ENCODE measurements at places on chromosomes 11 and 22.
A peak's percentile ranks its signal among the peaks of the same experiment; 100 is the strongest.

DNA sequence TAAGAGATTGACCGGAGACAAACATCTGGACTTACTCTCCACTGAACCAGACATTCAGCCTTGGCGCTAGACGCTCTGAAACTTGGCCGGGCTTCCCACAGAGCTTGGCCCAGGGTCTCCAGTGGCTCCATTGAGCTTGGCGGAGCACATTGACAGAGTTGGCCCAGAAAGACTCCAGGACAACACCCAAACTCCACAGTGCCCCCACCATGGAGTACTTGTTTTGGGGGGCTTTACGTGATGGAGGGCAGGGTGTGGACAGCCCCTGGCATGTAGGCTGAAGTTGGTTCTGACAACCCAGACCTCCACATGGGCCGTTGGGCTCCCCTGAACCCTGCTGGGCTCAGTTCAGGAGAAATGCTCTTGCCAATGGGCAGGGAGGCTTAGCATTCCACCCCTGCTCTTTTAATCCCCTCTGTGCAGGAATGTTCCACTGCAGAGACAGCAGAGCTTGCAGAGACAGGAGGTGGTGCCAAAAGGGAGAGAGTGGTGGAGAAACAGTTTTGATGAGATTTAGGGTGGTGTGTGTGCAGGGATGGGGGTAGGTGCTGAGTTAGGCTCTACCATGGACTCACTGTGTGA, 102.4 kb upstream of the TIMP3 start:
- DNase-seq: no peak

- no peak for DNase-seq
Measured at GRCh38 chr22:36097880-36098279, 62.7 kb downstream of the APOL3 start.

DNA sequence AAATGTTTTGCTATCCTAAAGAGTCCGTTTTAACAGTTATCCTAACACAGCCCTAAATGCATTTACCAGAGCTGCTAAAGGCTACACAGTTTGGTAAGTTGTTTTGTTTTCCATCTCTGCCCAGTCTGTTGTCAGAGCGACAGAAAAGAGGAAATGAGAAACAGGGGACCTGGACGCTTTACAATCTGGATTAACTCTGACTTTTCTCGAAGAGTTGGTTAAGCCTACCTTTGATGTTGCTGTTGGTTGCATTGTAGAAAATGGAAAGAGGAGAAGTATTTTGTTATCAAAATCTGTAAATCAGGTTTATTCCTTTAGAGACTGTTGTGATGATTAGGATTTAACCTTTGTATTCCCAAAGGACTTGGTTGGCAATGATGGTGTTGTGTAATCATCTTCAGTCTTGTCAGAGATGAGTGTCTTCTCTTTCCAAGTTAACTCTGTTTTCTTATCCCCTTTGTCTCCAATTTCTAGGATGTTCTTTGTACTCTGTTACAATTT, 481 bp downstream of the ANGPTL5 start:
- no peak for DNase-seq

- DNase-seq: no peak
Measured at GRCh38 chr11:43072096-43072495, 239.7 kb upstream of the API5 start.

DNA sequence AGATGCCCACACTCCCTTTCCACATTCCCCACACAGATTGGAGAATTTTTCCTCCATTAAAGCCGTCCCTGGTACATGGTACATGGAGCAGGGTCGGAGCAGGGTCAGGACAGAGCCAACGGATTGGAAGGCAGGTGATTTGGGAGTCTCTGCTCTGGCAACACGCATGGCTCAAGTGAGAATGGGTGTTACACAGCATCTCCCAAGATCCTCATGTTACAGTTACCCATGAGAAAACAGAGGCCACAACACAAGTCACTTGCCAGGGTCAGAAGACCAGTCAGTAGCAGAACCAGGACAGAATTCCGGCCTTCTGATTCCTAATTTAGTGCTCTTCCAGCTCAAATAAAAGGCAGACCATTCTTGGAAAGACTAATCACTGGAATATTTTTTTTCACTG, 7.7 kb upstream of the F2 start:
- DNase-seq: no peak

DNA sequence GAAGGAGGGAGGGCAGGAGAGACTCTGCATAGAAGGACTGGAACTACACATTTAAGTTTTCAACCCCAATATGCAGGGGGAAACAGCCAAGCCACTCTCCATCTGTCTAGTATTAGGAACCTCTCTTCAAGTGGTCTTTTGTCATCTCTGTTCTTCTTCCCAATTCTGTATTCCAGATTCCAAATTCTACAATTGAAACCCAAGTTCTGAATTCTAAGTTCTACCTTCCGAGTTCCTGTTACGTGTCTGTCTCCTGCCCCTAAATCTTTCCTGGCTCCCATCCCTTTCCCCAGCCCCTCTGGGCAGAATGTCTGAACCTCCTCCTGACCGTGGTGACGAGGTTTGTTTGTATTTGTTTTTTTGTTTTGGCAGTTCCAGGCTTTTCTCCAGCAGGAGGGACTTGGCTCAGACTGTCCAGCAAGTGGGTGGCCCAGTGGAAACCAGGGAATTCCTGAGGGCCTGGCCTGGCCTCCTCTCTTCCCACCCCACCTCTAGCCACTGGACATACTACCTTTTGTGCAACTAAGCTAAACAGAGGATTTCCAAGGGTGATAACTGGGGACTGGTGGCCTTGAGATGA, 1.6 kb upstream of the THOC5 start:
- DNase-seq: no peak

DNA sequence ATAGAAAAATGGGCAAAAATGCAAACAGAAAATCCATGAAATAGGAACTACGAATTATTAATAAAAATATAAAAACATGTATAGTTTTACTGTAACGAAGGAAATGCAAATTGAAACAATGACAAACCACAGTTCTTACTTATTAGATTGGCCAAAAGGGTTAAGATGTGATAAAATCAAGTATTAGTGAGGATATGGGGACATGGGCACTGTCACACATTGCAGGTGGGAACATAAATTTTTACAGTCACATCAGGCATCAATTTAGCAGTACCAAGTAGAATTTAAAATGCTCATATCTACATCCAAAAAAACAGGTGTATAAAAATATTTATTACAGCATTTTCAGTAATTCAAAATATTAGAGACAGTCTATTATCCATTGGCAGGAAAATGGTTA, 353.2 kb upstream of the API5 start:
- no peak for DNase-seq

DNA sequence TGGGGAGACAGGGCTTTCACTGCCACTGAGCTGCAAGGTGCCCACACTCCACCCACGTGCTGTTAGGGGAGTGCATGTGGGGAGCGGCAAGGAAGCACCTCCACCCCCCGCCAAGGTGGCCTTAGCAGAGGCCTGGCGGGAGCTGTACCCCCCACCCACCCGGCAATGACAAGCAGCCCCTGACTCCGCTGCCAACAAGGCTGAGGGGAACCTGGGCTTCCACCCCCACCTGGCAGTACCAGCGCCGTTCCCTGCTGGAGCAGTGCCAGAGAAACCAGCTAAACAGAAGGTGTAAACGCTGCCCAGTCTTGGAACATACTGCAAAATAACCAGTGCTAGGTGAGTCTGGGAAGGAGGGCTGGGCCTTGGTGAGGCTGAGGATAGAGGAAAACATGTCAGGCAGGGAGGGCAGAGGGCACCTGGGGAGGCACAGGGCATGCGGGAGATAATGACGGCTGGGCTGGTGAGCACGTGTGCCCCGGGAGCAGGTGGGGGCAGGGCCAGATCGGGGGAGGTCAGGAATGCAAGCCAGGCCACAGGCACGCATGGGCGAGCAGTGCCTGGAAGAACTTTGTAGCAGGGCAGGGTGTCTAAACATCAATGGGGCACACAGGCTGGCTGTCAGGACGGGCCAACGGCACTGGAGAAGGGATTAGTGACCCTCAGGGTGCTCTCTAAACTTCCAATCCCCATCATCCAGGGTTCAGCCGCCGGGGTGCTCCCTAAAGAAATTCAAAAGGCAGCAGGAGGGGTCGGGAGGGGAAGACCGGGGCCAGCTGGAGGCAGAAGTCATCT, 6.6 kb downstream of the CERK start:
- DNase-seq: peak; percentile 79

GRCh38 chr22:20211997-20212753, 55.9 kb downstream of the RTN4R start:
- peak; percentile 78 for DNase-seq

- DNase-seq: no peak
Measured at GRCh38 chr22:47396105-47396504, 633.7 kb downstream of the TBC1D22A start.

DNA sequence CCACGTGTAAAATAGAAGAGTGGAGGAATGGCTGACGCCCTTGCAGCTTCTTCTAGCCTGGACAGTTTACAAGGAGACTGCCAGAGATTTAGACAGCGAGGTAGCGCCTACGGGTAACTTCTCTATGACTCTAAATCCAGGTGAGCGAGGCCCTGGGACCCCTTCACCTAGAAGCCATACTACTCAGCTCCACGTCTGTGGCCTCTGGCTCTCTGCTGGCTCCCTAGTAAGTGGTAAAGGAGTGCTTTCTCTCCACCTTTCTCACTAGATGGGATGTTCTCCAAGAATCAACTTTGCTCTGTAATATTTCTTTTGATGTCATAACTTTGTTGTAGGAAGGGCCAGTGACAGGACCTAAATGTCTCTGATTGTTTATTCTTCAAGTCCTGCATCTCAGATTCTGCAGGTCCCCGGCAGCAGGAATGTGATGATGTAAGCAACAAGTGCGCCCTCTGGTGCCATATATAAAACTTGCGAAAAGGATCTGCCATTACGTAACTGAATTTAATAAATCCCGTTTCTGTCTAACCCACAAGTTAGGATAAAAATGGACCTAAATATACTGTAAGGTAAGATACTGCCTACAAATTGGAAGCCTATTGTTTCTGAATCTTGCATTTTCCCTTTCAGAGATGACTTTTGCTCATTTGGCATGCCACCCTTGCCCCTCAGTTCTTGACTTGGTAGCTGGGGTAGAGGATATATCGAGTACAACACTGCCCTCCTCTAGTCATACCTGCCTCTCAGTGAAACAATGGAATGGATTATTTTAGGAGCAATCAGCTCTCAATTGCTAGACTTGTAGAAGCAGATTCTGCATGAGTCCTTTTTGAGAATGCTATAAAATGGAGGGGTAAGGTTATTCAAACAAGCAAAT, 11.0 kb upstream of the PTPN5 start:
- DNase-seq: peak; percentile 71

DNA sequence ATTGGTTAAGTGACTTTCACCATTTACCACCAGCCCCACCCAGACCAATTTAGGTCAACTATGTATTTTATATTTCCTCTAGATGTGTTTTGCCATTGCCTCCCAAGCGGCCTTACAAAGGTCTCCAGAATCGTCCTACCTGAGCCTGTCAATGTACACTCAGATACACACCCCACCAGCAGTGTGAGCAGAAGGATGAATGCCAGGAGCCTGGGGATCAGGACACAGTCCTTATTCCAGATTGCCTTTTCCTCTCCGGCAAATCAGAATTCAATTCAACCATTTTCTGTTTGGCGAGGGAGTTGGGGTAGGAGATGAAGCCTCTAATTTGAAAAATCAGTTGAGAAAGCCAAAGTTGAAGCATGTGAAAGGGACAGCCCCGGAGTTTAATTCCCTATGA, 35.4 kb upstream of the CRTAM start:
- DNase-seq: no peak

DNA sequence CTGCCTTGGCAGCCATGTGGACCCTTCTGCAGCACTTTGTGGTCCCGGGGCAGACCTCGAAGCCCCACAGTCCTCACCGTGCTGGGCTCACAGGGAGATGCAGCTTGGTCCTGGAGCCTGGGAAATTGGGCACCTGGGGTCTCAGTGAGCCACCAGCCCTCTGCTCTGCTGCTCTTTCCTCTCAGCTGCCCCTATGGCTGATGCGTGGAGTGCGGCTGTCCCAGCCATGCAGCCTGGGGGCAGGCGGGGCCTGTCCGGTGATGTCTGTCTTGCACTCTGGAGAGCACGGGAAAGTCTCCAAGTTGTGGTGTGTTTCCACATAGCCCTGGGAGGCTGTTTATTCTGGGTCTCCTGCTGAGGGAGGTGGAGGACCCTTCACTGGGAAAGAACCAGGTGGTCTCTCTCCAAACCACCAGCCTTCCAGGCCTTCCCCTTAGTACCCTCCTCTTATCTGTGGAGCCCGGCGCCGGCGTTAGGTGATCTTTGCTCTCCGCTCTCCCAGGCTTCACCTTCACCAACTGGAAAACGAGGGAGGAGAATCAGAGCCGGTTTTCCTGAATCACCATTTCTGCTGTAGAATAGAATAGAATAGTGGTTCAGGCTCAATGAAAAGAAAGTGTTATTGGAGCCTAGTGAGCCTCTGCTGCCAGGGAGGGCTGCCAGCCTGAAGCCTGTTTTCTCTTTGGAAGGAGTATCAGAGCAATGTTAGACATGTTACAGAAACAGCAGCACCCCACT, 41.2 kb upstream of the GRAMD4 start:
- DNase-seq: no peak

- DNase-seq: no peak
Measured at GRCh38 chr22:44660051-44660830, 41.8 kb upstream of the PRR5 start.

DNA sequence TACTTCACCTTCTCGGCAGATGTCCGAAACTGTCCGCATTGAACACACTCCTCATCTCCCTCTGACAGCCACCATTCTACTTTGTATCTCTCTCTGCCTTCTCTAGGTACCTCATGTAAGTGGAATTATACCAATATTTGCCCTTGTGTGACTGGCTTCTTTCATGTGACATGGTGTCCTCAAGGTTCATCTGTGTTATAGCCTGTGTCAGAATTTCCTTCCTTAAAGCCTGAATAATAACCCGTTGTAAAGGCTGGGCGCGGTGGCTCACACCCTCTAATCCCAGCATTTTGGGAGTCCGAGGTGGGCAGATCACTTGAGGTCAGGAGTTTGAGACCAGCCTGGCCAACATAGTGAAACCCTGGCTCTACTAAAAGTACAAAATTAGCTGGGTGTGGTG, 40.4 kb upstream of the PPP6R3 start:
- no peak for DNase-seq

DNA sequence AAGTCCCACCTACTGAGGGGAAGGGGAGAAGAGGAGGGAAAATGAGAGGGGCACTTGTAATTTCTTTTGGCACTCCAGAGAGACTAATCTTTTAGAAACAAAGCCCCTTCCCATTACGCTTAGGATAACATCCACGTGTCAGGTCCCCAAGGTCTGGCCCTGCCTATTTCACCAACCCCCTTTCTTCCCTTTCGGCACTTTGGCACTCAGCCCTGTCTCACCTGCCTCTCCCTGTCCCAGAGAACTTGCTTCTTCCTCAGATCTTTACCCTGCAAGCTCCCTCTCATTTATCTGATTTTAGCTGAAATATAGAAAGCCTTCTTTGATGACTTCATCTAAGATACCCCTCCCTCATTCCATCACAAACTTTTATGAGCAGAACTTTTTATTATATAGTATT, 55.5 kb downstream of the RASSF10 start:
- no peak for DNase-seq

GRCh38 chr11:65437436-65438227, 15.0 kb downstream of the NEAT1 start:
- no peak for DNase-seq

GRCh38 chr11:108713076-108713790, 48.4 kb downstream of the DDX10 start:
- DNase-seq: no peak

Measured in NCI-H1105 (cell line).